ENCODE measurements at places on chromosomes 1 and 21. TPM values are rescaled to one million over a fixed set of nuclear protein-coding genes. Genes with fewer than 3 reads are reported as not detected.

DNA sequence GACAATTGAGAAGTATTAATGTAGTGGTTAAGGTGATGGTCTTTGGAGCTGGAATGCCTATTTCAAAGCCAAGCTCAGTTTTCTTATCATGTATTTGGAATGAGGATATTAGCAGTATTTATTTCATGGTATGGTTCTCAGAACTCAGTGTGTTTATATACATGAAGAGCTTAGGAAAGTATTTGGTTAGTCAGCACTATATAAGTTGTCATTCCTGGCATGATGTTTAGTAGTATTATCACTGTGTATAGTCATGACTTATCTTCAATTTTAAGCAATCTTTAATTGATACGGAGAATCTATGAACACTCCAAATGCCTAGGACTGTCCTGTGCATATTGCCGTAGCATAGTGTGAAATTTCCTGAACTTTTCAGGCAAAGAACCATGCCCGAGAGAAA lies 501.9 kb upstream of the USP24 start:
- peaks cover 37% of the 10 kb centered on the region for H3K4me1 ChIP-seq
- no peaks in the 10 kb centered on the region for H3K27me3 ChIP-seq
- no peak for DNase-seq
- no peak overlapping the region for H3K27ac ChIP-seq

DNA sequence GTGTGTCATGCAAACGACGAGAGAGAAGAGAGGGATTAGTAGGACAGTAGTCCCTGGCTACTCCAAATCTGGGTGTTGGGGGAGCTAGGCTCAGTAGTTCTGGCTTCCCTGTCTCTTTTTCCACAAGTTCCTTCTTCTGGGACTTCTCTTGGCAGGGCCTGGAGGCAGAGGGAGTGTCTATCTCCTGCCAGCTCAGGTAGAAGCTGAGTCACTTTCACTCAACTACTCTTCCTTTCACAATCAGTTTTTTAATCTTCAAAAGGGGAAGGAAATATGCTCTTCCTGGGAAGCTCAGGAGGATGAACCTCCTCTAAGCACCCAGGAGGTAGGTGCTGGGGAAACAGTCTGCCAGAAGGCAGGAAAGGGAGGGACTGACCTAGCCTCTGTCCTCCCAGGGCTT lies 35.2 kb upstream of the MAGOH start:
- DNase-seq: no peak
- no peaks in the 10 kb centered on the region for H3K36me3 ChIP-seq
- no peaks in the 10 kb centered on the region for H3K27me3 ChIP-seq
- no peak overlapping the region for H3K27ac ChIP-seq
- H3K4me1 ChIP-seq: no peaks in the 10 kb centered on the region
- H3K4me3 ChIP-seq: no peak overlapping the region

DNA sequence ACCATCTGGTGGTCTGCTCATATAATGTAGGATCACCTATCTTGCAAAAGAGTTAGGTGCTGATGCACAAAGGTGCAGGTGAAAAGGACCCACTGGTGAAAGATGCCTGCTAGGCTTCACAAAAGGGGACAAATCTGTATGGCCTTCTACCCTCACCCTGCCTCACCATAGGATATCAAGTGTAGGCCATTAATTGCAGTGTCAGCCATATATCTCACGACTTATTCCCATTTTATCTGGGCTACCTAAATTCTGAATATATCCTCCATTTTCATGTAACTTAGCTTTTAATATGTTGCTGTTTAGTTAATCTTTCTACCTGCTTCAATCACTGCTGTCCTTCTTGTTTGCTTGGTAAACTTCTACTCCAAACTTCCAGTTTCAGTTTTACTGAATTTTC lies 84.2 kb upstream of the DPH5 start:
- no peak for DNase-seq
- H3K36me3 ChIP-seq: no peaks in the 10 kb centered on the region
- no peaks in the 10 kb centered on the region for H3K27me3 ChIP-seq
- H3K4me3 ChIP-seq: no peak overlapping the region

- no peak overlapping the region for H3K27ac ChIP-seq
- DNase-seq: peak; percentile 53
- H3K4me3 ChIP-seq: no peak overlapping the region
- no peaks in the 10 kb centered on the region for H3K4me1 ChIP-seq
Measured at GRCh38 chr1:88813471-88813870, 77.9 kb downstream of the GTF2B start.

- H3K4me1 ChIP-seq: peaks cover 21% of the 10 kb centered on the region
- no peak overlapping the region for H3K27ac ChIP-seq
- no peaks in the 10 kb centered on the region for H3K27me3 ChIP-seq
- H3K4me3 ChIP-seq: no peak overlapping the region
Measured at GRCh38 chr1:93694039-93694438, 12.4 kb upstream of the BCAR3 start.

DNA sequence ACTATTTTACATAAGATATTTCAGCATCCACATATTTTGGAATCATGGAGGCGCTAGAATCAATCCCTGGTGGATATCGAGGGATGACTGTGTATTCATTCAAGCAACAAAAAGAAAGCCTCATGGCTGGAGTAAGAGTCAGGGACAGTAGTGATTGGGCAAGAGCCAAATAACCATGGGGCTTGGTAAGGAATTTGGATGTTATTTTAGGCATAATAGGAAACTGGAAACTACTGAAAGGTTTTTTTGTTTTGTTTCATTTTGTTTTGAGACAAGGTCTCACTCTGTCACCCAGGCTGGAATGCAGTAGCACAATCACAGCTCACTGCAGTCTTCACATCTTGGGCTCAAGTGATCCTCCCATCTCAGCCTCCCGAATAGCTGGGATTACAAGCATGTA lies 33.8 kb upstream of the EYA3 start:
- no peak overlapping the region for H3K4me3 ChIP-seq
- no peaks in the 10 kb centered on the region for H3K4me1 ChIP-seq
- H3K36me3 ChIP-seq: no peaks in the 10 kb centered on the region
- no peak overlapping the region for H3K27ac ChIP-seq
- no peak for DNase-seq

DNA sequence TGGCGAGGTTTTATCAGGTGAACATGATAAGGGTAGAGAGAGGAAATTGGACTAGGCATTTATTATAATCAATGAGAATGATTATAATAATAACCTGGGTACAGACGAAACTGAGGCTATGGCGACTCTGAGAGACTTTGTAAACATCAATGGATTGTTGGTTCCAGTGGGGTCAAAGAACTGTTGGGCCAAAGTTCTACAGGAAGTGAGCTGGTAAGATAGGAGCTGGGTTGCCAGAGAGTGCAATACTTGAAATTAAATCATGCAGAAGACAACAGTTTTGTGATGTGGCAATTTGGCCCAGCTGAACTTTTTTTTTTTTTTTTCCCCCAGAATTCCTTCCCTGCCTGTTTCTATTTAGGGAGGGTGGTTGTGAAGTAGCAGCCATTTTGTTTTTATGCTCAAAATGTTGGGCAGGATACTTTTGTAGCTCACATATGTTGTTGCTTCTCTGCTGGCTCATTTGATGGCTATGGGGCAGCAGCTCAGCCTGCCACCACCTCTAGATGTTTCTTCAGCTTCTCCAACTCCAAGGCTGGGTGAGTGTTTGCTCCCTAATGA lies 286.5 kb upstream of the B3GALT2 start:
- no peak overlapping the region for H3K4me3 ChIP-seq
- no peaks in the 10 kb centered on the region for H3K4me1 ChIP-seq
- no peak for DNase-seq
- no peaks in the 10 kb centered on the region for H3K27me3 ChIP-seq

DNA sequence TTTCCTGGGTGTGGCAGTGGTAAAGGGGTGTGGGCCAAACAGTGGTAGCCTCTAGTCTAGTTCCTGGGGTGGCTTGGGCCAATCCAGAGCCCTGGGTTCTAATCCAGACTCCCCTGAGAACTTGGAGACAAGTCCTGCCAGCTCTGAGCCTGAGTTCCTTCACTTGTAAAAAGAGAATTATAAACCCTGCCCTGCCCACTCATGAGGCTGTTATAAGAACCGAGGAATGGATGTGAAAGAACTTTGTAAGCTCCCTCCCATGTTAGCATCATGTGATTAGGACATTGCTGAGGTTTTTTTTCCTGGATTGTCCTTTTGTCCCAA lies 131.0 kb downstream of the RRAGC start:
- no peak for DNase-seq
- no peak overlapping the region for H3K27ac ChIP-seq
- no peak overlapping the region for H3K4me3 ChIP-seq
- H3K4me1 ChIP-seq: peaks cover 10% of the 10 kb centered on the region
- peaks cover 15% of the 10 kb centered on the region for H3K27me3 ChIP-seq
- no peaks in the 10 kb centered on the region for H3K36me3 ChIP-seq

DNA sequence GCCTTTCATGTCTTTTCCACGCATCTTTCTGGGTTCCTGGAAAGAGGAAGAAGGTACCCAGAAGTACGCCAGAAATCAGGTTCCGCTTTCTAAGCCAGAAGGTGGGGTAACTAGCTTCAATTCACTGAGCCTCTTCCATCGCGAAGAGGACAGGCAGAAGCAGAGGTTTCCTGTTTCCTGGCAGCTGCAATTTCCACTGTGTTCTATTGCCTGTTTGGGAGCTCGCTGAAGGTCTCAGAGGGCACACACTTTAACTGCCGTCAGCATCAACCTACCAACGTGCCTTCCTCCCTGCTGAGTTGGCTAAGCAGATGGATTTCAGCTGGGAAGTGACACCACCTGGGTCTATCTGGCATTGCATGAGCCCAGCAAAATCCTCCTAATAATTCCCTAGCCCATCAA lies 10.0 kb downstream of the NCF2 start:
- peak; percentile 85 for DNase-seq
- no peaks in the 10 kb centered on the region for H3K36me3 ChIP-seq
- peaks cover 19% of the 10 kb centered on the region for H3K4me1 ChIP-seq
- no peak overlapping the region for H3K27ac ChIP-seq

GRCh38 chr1:50471967-50472366 lies 48.7 kb upstream of the DMRTA2 start:
- peaks cover 5% of the 10 kb centered on the region for H3K36me3 ChIP-seq
- no peaks in the 10 kb centered on the region for H3K4me1 ChIP-seq
- no peaks in the 10 kb centered on the region for H3K27me3 ChIP-seq
- no peak for DNase-seq

GRCh38 chr1:182552527-182552926 lies 36.5 kb downstream of the RNASEL start:
- no peak overlapping the region for H3K27ac ChIP-seq
- no peaks in the 10 kb centered on the region for H3K4me1 ChIP-seq
- no peaks in the 10 kb centered on the region for H3K27me3 ChIP-seq
- H3K36me3 ChIP-seq: no peaks in the 10 kb centered on the region

- DNase-seq: no peak
- no peaks in the 10 kb centered on the region for H3K4me1 ChIP-seq
- no peak overlapping the region for H3K27ac ChIP-seq
- no peaks in the 10 kb centered on the region for H3K27me3 ChIP-seq
Measured at GRCh38 chr1:60672449-60672848, 409.9 kb upstream of the NFIA start.

DNA sequence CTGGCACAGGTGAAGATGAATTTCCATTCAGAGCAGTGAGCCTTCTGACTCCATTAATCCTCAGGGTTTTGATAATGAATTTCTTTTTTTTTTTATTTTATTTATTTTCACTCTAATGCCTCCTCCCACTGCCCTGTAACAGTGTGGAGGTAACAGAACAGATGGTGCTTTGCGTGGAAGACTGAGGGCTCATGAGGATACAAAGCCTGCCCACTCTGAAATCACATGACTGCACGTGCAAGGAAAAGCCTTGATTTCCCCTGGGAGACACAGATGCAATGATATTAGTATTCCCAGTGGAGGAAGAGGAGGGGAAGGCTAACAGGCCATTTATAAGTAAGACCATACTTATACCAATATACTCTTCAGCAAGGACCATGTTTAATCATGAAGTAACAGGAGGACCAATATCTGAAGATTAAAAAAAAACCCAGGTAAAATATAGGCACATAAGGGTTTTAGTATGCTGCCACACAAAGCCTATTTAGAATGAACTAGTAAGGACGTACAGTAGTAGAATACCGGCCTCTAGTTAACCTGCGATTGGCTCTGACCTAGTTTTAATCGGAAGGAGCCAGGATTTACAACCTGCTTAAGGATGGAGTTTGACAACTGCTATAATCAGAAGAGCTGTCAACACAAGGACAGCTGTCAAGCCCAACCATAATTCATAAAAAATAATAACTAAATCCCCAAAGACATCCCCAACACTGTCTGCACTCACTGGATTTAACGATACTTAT lies 69.6 kb downstream of the LHX4 start:
- H3K27ac ChIP-seq: no peak overlapping the region
- H3K4me1 ChIP-seq: no peaks in the 10 kb centered on the region
- H3K4me3 ChIP-seq: no peak overlapping the region
- no peaks in the 10 kb centered on the region for H3K27me3 ChIP-seq
- no peak for DNase-seq
- H3K36me3 ChIP-seq: no peaks in the 10 kb centered on the region

GRCh38 chr1:236507022-236507700 lies 16.6 kb upstream of the LGALS8 start:
- no peak overlapping the region for H3K27ac ChIP-seq
- H3K27me3 ChIP-seq: no peaks in the 10 kb centered on the region
- no peak overlapping the region for H3K4me3 ChIP-seq
- no peaks in the 10 kb centered on the region for H3K36me3 ChIP-seq

- H3K27ac ChIP-seq: no peak overlapping the region
- no peak for DNase-seq
- no peaks in the 10 kb centered on the region for H3K27me3 ChIP-seq
- peaks cover 5% of the 10 kb centered on the region for H3K36me3 ChIP-seq
- no peaks in the 10 kb centered on the region for H3K4me1 ChIP-seq
- H3K4me3 ChIP-seq: no peak overlapping the region
Measured at GRCh38 chr1:92340154-92340553, 41.3 kb downstream of the RPAP2 start.

- H3K4me3 ChIP-seq: no peak overlapping the region
Measured at GRCh38 chr1:180773210-180773865, 139.4 kb upstream of the KIAA1614 start.

GRCh38 chr1:211332830-211333229 lies 6.2 kb downstream of the TRAF5 start:
- peaks cover 35% of the 10 kb centered on the region for H3K4me1 ChIP-seq
- H3K36me3 ChIP-seq: no peaks in the 10 kb centered on the region
- no peak for DNase-seq
- no peaks in the 10 kb centered on the region for H3K27me3 ChIP-seq
- no peak overlapping the region for H3K27ac ChIP-seq
- no peak overlapping the region for H3K4me3 ChIP-seq

GRCh38 chr1:236185687-236186086 lies 43.3 kb downstream of the GPR137B start:
- H3K4me1 ChIP-seq: no peaks in the 10 kb centered on the region
- no peak for DNase-seq
- H3K4me3 ChIP-seq: no peak overlapping the region
- no peak overlapping the region for H3K27ac ChIP-seq
- no peaks in the 10 kb centered on the region for H3K27me3 ChIP-seq

The CKS1B gene
- total RNA-seq: 63.8 TPM

The S100A2 gene
- total RNA-seq: 3.4 TPM

The IFFO2 gene
- 4.2 TPM for total RNA-seq

The AHCYL1 gene
- 20.6 TPM for total RNA-seq

The CFHR5 gene
- total RNA-seq: under 0.01 TPM

The PPIH gene
- 50.1 TPM for total RNA-seq

The CAMK2N1 gene
- total RNA-seq: 1.7 TPM

The SERPINC1 gene
- 0.13 TPM for total RNA-seq

The SYDE2 gene
- total RNA-seq: 8.3 TPM

The PTPRC gene
- total RNA-seq: 4.7 TPM

The RGSL1 gene
- total RNA-seq: not detected

The NBPF4 gene
- not detected for total RNA-seq

Measured in muscle of leg (tissue), 16 donors.